ENCODE measurements at places on chromosomes 5 and 9. TPM values are rescaled to one million over a fixed set of nuclear protein-coding genes. Genes with fewer than 3 reads are reported as not detected.

DNA sequence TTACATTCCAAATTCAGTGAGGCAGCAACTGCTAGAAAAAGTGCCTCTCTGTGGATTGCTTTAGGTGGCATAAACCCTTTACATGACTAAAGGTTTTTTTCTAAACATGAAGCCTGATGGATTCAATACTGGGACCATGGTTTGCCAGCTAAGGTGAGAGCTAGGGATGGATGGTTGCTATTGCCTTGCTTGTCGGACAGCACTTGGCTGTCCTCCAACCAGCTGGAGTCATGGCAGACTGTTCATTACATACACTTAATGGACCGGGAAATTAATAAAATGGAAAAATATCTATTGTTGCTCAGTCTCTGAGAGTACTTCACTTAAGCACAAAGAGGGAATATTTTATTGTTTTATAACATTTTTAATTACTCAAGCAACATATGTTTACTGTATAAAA lies 116.9 kb upstream of the TRPC7 start:
- DNase-seq: no peak

PTBP3 gene
- 87.8 TPM for total RNA-seq

GRCh38 chr9:13186091-13186490 lies 93.4 kb downstream of the MPDZ start:
- no peak for DNase-seq

- DNase-seq: no peak
Measured at GRCh38 chr5:79074641-79075040, 5.1 kb downstream of the BHMT2 start.

COQ4 gene
- 27.8 TPM for total RNA-seq

TAF1L gene
- not detected for total RNA-seq

ZNF618 gene
- 0.10 TPM for total RNA-seq

DNA sequence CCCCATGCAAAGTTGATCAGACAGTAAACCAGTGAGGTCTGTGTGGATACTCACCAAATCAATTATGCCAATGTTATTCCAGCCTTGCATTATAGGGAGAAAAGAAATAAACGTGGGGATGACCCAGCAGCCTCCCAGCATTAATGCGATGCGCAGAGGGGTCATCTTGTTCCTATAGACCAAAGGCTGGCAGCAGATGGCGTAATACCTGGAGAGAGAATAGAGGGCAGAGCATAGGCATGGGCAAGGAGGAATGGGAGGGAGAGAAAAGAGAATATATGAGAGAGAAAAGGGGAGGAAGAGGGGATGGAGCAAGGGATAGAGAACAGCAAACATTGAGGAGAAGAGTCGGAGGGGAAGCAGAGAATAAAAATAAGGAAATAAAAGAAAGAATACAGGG lies 131.2 kb downstream of the HTR4 start:
- DNase-seq: no peak

DNA sequence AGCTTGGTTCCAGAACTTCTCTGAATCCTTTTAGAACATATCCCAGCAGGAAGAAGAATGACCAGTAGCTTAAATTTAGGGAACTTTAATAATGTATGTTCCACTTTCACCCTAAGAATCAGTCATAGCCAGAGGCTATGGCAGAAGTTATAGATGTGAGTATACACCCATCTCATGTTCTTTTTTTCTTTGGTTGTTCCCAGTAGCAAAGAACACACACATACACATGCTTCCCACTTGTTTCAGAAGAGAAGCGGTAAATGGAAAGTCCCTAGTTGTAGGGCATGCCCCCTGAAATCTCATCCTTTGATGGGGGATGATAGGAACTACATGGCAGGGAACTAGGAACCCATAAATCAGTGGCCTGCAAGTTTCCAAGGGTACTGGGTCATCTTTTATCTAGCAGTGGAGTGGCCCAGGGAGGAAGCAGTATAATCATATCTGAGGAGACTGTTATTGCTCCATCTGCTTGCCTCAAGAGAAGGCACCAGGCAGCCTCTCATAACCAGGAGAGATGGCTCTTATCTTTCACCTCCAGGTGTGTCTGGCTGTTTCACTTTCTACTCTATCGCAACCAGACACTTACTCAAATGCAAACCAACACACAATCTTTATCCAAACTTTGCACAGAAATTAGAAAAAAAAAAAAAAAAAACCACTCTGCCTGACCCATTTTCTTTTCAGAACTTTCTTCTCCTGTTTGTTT lies 109.5 kb downstream of the SNCAIP start:
- DNase-seq: no peak

DNA sequence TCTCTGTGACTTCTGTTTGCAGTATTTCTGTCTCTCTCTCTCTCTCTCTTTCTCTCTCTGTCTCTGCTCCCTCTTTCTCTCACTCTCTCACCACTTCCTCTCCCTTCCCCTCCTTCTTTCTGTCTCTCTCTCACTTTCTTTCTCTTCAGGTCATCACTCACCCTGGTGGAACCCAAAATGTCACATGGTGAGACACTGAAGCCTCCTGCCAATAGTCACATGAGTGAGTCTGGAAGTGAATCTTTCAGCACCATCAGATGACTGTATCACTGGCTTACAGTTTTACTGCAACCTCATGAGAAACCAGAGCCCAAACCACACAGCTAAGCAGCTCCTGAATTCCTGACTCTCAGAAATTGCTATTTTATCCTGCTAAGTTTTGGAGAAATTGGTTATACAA lies 414.6 kb downstream of the CAAP1 start:
- DNase-seq: no peak

IL4 gene
- total RNA-seq: not detected

FBP1 gene
- total RNA-seq: 1.5 TPM

MTAP gene
- 59.0 TPM for total RNA-seq

- no peak for DNase-seq
Measured at GRCh38 chr9:33684831-33685230, 110.5 kb upstream of the PRSS3 start.

SCGB3A2 gene
- total RNA-seq: not detected

GRCh38 chr5:171129308-171129707 lies 179.7 kb upstream of the TLX3 start:
- DNase-seq: no peak

BARHL1 gene
- total RNA-seq: not detected

- no peak for DNase-seq
Measured at GRCh38 chr5:170403675-170404074, 14.5 kb upstream of the KCNMB1 start.

DNA sequence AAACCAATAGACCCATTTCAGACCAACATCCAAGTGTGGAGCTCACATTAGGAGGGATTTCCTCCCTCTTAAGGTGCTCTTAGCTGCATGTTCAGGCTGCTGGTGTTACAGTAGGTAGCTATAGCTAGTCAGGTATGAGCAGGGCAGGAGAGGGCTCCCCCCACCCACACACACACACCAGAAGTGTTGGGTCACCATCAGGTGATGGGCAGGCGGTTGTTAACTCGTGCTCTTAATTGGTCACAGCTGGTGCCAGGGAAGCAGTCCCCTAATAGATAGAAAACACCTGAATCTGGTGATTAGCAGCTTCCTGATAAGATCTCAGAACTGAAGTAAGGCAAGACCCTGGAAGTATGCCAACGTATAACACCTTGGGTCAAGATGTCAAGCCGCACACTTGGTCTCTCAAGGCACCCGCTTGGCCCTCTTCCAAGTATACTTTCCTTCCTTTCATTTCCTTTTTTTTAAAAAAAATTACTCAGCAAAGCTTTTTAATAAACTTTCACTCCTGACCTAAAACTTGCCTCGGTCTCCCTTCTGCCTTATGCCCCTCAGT lies 532.4 kb downstream of the DNAH5 start:
- no peak for DNase-seq

GRCh38 chr5:38790891-38791290 lies 54.9 kb upstream of the OSMR start:
- DNase-seq: no peak

EIF4E1B gene
- not detected for total RNA-seq

PCDHB2 gene
- total RNA-seq: not detected

- no peak for DNase-seq
Measured at GRCh38 chr5:98206566-98206965, 566.9 kb upstream of the RGMB start.

- no peak for DNase-seq
Measured at GRCh38 chr5:146722361-146722779, 156.2 kb downstream of the PPP2R2B start.

HTR4 gene
- not detected for total RNA-seq

GRCh38 chr5:166916021-166916420 lies 1375.4 kb upstream of the WWC1 start:
- no peak for DNase-seq

MPDZ gene
- total RNA-seq: not detected

DMRT2 gene
- total RNA-seq: not detected

- no peak for DNase-seq
Measured at GRCh38 chr5:56668996-56669395, 146.4 kb upstream of the MAP3K1 start.

PLCXD3 gene
- total RNA-seq: not detected

IRX2 gene
- not detected for total RNA-seq

DNA sequence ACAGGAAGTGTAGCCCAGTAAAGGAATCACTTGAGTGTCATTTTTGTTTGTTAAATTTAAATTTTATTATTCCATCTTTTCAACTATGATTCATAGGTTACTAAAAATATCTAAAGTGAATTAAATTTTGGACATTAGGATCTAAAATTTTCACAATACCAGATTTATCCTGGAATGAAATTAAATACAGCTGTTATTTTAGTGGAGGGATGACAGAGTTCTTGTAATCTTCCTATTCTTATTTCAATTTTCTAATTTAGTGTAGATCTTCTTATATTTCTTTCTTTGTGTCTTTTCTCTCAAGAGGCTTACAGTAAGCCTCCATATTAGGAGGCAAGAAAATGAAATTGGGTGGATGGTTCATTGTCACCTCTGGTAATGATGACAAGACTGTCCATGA lies 167.9 kb upstream of the TNC start:
- no peak for DNase-seq

DNA sequence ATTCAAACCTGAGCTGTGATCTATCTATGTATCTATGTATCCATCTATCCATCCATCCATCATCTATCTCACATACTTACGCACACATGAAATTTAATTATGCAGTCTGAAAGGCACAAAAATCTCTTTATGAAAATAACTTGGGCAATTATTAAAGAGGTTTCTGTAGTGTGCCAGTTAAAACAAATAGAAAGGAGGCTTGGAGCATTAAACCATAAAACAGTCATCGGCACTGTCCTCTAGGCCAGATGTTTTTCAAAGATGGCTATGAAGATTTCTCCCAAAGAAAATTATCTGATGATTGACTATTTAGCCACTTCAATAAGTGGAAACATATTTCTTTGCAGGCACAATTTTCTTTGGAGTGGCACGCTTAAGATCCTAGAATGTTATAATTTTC lies 392.5 kb upstream of the RPS23 start:
- no peak for DNase-seq

MAST4 gene
- total RNA-seq: 27.7 TPM

C9orf153 gene
- 0.31 TPM for total RNA-seq

PCDHGA4 gene
- total RNA-seq: not detected

- DNase-seq: no peak
Measured at GRCh38 chr9:92971121-92971520, 23.8 kb downstream of the FGD3 start.

GRCh38 chr5:9046756-9047481 lies 499.0 kb downstream of the SEMA5A start:
- DNase-seq: no peak

DNA sequence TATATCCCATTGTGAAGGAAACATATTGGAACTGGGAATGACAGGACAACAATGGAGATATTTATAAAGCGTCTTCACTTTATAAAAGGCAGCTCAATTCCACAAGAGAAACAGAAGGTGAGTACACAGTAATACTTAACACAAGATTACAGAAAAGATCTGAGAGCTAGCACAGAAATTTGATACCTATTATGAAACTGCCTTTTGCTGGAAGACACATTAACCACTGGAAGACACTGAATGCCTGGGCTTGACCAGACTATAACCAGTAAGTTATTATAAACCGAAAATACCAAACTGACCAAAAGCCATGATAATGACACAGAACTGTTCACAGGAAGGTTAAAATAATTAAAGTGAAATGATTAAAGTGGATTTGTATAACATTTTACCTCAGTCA lies 195.4 kb downstream of the NR2F1-AS1 start:
- DNase-seq: no peak

GRCh38 chr9:129696944-129697655 lies 31.7 kb downstream of the PRRX2 start:
- peak; percentile 27 for DNase-seq

DNA sequence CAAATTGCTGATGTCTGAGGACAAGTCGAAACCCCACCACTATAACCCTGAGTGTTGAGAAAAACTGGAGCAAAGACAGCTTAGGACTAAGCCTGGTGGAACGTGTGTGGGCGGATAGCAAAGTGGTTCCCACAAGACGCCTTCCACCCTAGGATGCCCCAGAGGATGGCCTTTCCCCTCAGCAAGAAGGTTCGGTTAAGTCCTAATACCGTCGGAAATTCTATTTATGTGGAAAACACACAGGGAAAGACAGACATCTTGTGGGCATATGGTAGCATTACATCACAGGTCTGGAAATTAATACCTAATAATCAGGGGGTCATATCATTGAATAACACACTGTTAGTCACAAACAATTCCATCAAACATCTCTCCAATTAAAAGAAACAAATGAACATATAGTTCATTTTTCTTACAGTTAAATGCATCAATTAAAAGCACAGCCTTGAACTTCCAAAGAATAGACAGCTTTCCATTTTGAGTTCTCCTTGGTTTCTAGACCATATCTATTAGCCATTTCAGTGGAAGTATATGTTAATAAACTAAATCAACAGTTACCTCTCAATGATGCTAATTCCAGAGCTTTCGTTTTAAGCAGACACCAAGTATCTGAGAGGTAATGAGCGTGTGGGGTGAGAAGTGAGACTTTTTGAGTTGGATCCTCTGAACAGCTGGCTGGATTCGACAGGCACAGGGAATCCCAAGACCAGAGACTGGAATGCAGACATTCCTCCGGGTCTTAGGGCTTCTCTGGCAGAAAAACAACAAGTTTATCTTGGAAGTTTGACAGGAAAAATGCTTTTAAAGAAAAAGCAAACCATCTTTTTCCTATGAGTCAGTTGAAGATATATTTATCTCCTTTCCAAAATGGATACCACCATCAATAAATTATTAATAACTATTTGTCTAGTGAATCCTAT lies 2.9 kb upstream of the ICE1 start:
- DNase-seq: no peak

All from activated naive CD4-positive, alpha-beta T cell treated with anti-CD3 and anti-CD28 coated beads for 36 hours (primary cell).